Choroid plexus epithelial cell (primary cell): ENCODE measurements at places on chromosomes 4 and X.

DNA sequence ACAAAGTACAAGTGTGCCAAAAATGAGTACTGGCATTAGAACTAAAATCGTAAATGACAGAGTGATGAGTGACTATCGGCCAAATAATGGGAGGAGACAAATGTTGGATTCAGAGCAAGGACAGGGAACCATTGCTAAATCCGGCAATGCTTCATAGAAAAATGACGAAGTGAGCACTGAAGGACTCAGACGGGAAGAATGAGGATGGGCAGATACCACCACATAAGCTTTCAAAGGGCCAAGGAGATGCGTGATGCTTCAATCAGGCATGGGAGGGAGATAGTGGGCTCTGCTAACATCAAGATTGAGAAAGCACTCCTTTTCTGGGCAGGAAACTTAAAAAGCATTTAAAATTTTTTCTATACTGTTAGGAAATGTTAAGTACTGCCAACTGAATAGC is 21.6 kb downstream of the RBBP7 start:
- no peak for DNase-seq

DNA sequence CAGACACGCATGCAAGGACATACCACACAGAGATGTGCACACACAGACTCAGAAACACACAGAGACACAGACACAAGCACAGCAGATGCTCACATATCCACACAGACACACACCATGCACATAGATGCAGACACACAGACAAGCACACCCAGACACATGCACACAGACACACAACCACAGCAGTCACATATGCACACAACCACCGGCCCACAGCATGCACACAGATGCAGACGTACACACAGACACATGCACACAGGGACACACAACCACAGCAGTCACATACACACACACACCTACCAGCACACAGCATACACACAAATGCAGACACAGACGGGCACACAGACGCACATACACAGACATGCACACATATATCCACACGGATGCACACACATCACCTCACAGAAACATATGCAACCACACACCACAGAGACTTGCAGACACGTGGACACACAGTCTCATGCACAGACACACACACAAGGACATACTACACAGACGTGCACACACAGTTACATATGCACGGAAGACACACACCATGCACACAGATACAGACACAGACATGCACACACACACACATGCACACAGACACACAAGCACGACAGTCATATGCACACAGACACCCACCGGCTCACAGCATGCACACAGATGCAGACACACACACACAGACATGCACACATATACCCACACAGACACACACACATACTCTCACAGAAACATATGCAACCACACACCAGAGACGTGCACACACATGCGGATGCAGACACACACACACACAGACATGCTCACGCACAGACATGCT is 25.2 kb upstream of the SLC25A6 start:
- DNase-seq, result no peak

DNA sequence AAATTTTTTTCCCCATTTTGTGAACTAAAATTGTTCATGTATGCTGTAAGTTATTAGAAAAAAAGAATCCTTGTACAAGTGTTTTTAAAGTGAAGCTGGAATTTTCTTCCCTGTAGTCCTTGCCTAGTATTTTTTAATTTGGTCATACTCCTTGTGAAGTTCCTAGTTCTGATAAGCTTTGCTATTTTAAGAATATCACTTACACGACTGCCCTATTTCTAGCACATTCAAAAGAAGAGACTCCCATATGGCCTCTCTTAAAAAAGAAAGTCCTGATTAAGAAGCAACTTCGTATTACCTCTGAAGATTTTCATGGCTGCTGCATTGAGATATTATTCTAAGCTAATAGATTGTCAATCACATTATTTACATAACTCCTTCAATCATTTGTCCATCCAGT is 87.2 kb downstream of the KLHL8 start:
- no peak for DNase-seq

DNA sequence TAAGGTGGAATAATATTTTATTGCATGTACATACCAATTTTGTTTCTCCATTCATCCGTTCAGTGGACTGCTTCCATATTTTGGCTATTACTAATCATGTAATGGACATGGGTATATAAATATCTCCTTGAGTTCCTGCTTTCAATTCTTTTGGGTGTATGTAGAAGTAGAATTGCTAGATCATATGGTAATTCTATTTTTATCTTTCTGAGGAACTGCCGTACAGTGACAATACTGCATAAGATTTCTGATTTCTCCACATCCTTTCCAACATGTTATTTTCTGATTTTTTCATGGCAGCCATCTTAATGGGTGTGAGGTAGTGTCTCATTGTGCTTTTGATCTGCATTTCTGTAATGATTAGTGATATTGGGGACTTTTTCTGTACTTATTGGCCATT is 19.2 kb downstream of the ALPK1 start:
- DNase-seq, result no peak

DNA sequence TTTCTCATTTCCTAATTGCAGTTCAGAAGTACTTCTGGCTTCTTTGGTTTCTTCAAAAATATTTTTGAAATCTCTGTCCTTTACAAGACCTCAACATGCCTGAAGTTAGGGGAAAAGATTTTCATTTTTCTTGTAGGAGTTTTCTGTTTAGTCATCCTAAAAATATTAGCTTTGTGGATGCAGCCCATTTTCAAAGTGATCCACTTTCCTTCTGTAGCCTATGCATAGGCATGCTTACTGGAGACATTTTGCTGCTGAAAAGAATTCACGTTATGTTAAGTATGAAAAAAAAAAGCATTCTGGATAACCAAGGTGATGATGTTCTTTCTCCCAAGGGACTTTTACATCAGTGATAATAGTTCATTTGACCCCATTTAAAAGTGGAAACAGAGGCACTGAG is 245.6 kb downstream of the THOC2 start:
- no peak for DNase-seq

DNA sequence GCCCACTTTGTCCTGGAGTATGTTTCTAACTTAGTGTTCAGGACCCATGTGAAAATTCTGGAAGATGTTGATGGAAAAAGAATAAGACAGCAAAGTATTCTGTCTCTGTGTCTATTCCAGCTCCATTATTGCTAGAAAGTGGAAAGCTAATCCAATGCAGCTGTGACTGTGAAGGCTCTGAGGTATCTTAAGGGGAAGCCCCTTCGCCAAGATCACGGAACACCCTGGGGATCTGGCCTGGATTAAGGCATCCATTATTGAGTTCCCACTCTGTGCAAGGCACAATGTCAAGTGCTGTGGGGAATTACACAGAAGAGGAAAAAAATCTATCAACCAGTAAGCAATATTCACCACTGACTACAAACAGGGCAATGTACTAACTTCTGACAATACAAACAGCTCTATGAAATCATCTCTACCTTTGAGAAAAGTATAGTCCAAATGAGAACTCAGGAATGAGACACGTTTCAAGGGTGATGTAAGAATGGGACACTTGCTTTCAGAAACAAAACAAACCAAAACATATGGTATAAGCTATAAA is 222.1 kb downstream of the LDB2 start:
- DNase-seq, result no peak

- no peak for DNase-seq
These were observed 80.3 kb downstream of the LNX1 start for GRCh38 chr4:53511014-53511413.

- DNase-seq, result no peak
These were observed 7.2 kb downstream of the ARHGAP24 start for GRCh38 chr4:85482010-85482738.

GRCh38 chr4:145567516-145567915 is 51.7 kb upstream of the MMAA start:
- no peak for DNase-seq

GRCh38 chrX:17737710-17737985 is 355 bp downstream of the SCML1 start:
- DNase-seq, result no peak

DNA sequence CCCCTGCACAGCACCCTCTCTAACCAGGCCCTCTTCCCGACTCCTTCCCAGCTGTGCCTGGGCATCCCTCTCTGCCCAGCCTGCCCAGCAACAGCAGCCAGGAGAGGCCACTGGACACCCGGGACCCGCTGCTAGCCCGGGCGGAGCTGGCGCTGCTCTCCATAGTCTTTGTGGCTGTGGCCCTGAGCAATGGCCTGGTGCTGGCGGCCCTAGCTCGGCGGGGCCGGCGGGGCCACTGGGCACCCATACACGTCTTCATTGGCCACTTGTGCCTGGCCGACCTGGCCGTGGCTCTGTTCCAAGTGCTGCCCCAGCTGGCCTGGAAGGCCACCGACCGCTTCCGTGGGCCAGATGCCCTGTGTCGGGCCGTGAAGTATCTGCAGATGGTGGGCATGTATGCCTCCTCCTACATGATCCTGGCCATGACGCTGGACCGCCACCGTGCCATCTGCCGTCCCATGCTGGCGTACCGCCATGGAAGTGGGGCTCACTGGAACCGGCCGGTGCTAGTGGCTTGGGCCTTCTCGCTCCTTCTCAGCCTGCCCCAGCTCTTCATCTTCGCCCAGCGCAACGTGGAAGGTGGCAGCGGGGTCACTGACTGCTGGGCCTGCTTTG is 1.1 kb downstream of the AVPR2 start:
- no peak for DNase-seq

DNA sequence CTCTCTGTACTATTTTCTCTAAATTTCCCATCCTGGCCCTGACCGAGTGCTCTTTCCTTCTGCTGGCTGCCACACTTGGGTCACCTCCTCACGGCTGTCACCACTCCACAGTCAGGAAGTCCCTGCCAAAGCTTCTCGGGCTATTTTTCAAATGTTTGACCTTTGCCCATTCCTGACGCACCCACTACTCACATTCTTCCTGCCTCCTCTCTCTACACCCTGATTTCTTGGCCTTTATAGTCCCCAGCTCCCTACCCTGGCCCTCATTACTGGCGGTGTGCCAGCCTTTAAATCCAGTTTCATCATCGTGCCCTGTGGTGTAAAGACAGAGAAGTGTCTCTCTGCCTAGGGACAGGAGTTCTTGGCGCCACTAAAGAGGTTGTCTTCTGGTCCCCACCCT is 46.4 kb upstream of the GATB start:
- DNase-seq, result no peak

- DNase-seq, result no peak
These were observed 7.7 kb downstream of the PROM1 start for GRCh38 chr4:16075975-16076757.

- no peak for DNase-seq
These were observed 13.7 kb upstream of the TMPRSS11B start for GRCh38 chr4:68259191-68259590.

- no peak for DNase-seq
These were observed 24.0 kb downstream of the NAP1L3 start for GRCh38 chrX:93649381-93649780.

- DNase-seq, result no peak
These were observed 41.6 kb downstream of the MTM1 start for GRCh38 chrX:150610043-150610442.

- no peak for DNase-seq
These were observed 139.2 kb downstream of the HDX start for GRCh38 chrX:84363051-84363450.

DNA sequence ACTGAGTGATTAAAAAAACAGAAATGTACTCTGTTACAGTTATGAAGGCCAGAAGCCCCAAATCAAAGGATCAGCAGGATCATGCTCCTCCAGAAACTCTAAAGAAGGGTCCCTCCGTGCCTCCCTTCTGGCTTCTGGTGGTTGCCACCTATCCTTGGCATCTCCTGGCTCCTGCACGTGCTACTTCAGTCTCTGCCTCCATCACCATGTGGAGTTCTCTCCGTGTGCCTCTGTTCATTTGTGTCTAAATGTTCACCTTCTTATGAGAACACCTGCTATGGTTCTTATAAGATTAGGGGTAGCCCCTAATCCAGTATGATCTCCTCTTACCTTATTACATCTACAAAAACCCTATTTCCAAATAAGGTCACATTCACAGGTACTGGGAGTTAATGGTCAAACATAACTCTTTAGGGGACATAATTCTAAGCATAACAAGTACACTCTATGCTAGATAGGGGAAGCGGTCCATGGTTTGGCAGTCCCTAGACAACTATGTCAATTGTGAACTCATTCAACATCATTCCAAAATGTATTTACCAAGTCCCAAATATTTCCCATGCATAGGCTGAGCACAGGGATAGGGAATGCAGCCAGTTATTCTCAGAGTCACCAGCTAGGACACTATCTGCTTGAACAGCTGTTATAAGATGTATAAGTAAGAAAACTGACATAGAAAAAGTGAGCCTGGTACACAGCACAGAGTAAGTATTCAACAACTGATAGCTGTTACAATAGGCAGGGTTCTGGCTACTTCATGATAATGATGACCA is 295.5 kb upstream of the BOD1L1 start:
- no peak for DNase-seq

- DNase-seq, result peak; percentile 19
These were observed 835 bp upstream of the NFKB1 start for GRCh38 chr4:102500352-102500695.

GRCh38 chrX:38278682-38279081 is 48.6 kb downstream of the RPGR start:
- DNase-seq, result no peak

GRCh38 chr4:39825741-39826231 is 127.8 kb downstream of the UBE2K start:
- DNase-seq, result peak; percentile 62

GRCh38 chr4:114601304-114602052 is 2.9 kb downstream of the UGT8 start:
- no peak for DNase-seq

- peak; percentile 79 for DNase-seq
These were observed 8.9 kb downstream of the FAT4 start for GRCh38 chr4:125323654-125324053.

DNA sequence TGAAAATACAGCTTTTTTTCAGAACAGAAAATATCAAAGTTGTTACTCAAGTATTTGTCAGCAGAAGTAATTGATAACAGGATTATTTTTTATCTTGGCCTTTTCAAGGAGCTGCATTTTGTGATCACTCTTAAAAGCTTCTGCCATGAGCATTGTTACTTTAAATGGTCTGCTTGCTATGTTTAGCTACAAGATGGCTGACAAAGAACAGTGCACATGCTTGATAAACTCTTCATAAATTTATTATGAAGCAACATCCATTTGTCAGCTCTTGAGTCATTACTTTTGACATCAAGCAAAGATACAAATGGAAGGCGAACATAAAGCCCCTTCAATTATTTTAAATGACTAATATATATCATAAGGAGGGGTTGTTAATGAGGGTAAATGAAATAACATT is 205.4 kb upstream of the RPS6KA3 start:
- DNase-seq, result no peak

GRCh38 chr4:73222466-73223257 is 35.9 kb downstream of the ANKRD17 start:
- peak; percentile 98 for DNase-seq

- no peak for DNase-seq
These were observed 870.9 kb upstream of the FRG1 start for GRCh38 chr4:189069772-189070171.

DNA sequence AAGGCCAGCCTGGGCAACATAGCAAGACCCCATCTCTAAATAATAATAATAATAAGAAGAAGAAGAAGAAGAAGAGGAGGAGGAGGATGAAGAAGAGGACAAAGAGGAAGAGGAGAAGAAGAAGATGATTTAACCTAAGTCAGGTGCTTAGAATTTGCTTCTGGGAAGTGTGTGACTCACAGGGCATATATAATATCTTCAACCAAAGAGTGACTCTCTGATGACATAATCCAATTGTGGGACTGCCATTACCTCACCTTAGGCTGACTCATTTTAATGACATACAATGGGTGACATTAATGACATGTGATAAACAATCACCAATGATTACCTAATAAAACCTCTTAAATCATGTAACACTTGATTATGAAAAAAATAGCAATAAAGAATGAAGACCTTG is 32.7 kb upstream of the MBTPS2 start:
- no peak for DNase-seq
